ENCODE measurements at places on chromosomes 5 and 9.

DNA sequence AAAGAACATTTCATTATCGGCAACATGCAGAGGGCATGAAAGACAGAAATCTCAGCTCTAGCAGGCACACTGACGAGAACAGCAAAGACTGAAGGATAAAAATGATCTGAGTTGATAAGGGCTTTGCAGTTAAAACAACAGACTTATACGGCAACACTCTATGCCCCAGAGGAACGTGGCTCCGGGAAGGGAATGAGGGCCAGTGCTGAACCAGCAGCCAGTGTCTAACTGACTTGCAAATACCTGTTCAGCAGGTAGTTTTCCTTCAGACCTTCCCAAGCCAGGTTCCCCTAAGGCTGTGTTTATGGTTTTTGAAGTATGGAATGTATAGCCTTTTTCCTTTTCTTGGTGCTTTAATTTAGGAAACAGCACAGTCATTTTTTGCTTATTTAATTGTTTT lies 121.3 kb upstream of the CDH18 start:
- ATAC-seq = no peak

DNA sequence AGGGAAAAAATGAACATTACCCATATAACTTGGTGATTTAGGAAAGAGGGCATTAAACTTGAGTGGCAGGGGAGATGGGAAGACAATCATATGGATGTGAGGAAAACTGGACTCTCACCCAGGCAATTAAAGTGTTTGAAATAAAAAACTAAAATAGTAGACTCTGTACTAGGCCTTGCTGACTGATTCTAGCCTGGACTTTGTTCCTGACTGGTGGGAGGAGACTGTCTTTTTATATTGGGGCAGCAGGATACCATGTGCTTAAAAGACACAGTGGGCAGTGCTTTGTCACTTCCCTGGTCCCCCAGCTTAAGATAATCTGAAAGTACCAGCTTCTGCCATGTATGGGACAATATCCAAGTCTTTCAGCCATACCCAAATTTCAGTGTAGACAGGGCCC lies 107.0 kb downstream of the ACTL7B start:
- no peak for ATAC-seq

DNA sequence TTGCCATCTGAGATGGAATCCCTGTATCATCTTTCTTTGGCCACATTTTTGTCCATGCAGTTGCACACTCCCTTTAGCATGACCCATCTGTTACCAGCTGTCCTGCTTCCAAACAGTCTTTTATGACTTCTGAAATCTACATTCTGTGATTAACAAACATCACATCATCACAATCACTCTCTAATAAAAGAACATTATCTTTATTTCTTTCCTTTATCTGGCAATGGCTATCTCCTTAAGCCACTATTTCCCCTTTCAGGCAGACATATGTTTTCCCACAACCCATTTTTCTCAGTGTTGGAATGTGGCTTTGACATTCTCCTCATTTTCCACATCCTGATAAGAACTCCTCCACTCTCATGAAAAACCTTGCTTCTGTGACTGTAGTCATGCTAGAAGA lies 141.0 kb downstream of the ST8SIA4 start:
- ATAC-seq = peak; percentile 37

DNA sequence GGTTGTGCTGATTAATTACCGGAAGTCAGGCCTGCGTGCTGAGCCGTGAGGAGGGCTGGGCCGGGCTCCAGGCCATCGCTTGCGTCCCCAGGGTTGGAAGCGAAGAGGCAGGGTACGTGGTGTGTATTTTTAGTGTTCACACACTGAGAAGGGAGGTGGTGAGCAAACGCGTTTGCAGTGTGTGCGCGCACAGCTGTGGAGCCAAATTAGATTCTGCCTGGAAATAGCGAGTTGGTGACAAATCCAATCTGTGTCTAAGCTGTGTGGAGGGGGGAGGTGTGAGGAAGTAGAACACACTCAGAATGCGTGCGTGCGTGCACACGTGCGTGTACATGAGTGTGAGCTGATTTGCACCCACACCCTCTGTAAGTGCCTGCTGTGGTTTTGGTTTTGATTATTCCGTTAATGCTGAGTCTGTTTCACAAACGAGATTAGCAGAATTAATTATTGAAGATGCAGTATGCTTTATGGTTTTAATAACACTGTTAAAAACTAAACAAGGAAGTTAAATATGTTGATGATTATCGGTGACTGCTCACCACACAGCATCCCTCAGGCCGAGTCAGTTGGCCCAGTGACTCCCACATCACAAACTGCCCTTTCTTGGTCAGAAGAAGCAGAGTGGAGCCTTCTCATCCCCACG lies 111.8 kb upstream of the FCN2 start:
- no peak for ATAC-seq

DNA sequence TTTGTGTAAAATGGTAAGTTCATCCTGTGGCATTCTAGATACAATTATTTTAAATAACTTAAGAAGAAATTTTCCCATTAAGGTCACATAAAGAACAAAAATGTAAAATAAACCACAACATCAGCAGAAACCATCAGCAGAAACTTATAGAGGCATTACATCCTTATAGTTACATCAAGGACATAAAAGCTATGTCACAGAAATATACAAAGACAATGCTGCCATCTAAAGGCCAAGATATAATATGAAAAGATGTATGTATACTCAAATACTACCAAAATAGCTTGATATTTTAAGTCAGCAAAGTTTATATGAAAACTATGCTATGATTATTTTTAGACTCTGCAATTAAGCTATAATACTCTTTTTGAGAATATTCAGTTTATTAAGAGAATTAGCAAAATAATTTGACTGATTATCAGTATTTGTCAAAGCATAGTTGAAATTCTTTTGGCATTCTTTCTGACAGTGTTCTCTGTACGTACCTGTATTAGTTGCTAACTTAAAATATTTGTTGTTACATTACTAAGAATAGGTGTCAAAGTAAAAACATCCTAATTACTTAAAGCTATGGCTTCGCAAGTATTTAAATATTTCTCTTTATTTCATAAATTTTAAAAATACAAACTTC lies 36.2 kb downstream of the FBXL17 start:
- peak; percentile 81 for ATAC-seq

DNA sequence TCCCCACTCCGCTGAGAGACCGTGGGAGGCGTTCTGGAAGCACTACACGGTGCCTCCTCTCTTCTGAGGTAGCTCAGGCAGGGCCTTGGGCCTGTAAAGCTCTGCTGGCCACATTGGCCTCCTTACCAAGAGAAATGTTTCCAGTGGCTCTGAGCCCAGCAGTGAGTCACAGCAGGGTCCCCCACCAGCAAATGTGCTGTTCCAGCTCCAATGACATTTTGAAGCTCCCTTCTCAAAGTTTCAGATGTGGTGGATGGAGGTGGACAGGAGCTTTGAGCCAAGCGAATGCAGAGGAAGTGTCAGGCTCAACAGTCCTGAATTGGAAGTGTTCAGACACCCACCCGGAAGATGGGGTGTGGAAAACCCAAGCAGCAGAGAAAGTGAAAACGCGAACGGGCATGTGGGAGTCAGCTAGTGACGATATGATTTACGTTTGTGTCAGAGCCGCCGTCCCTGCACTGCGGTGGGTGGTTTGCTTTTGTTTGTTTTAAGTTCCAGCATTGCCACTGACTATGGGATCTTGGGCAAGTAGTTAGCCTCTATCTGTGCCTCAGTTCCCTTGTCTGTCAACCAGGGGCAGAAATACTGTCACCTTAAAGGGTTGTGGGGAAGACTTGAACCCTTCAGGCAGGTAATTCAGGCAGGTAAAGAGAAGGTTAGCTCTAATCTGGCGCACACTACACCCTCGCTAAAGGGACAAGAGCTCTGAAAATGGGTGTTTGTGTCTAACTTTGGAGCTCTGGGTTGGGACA lies 38.2 kb downstream of the C5orf15 start:
- ATAC-seq = no peak

- peak; percentile 70 for ATAC-seq
Measured at GRCh38 chr9:12774861-12775678, at the start of gene LURAP1L. Gene LURAP1L (plus strand): TSS chr9:12775020. CDS start chr9:12775716, 696 bp downstream.

DNA sequence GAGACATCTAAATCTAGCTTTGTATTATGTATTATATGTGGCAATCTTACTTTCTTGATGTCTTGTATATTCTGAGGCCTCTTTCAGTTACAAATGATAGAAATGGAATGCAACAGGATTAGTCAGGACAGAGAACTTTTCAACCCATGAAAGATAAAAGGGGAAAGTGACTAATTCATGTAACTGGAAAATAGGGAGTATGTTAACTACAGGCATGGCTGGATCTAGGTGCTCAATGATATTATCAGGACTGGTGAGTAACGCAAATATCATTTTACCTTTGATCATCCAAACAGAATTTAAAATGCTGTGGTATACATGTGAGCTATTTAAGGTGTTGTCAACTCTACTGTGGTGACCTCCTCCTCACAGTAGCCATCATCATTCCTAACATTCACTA lies 215.7 kb upstream of the GLRA1 start:
- no peak for ATAC-seq

DNA sequence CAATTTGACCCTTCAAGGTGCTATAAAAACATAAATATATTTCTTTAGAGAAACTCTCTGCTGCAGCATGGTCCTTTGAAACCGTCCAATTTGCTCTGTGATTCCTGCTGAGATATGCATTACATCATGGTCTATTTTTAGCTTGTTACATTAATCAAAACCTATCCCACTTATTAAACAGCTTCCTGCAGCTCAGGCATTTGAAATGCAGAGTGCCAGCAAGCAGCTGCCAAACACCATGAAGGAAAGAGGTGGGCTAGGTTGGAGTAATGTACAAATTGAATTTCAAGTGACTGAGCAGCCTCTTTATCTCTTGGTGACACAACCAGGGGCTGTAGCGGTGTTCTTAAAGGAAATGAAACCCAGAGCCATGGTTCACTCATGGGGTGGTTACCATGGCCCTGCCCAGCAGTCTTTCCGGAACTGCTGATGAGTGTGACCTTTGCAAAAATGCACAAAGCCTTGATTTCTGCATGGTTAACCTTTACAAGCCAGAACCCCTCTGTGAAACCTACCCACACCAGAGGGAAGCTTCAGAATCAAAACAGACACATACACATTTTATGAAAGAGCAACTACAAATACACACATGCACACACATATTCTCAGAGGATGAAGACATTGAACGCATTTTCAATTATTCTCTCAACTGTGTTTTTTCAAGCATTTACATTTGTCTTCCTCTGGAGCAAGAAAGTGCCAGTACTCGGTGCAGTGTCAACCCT lies 155.8 kb upstream of the ZNF608 start:
- ATAC-seq = peak; percentile 71

DNA sequence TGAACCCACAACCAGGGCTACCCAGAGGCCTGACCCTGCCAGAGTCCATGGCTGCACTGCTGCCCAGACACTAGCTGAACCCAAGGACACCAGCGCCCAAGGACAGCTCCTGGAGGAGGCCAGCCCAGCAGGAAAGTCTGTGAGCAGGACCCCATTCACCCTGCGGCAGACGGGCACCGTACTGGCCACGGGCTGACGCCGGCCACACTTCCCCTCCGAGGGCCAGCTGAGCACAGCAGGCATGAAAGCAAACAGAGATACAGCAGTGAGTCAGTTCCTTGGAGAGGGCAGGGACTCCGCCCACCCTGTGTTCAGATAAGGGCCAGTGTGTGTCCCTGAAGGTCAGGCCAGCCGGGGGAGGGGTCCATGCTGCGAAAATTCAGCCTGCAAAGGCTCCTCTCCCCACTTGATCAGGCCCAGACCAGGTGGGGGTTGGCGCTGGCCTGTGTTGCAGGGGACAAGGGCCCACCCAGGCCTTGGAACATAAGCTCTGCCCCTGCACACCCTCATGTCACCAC lies 3.2 kb downstream of the RNF208 start:
- ATAC-seq = no peak

- ATAC-seq = no peak
Measured at GRCh38 chr5:79955356-79955895, 35.6 kb downstream of the MTX3 start.

DNA sequence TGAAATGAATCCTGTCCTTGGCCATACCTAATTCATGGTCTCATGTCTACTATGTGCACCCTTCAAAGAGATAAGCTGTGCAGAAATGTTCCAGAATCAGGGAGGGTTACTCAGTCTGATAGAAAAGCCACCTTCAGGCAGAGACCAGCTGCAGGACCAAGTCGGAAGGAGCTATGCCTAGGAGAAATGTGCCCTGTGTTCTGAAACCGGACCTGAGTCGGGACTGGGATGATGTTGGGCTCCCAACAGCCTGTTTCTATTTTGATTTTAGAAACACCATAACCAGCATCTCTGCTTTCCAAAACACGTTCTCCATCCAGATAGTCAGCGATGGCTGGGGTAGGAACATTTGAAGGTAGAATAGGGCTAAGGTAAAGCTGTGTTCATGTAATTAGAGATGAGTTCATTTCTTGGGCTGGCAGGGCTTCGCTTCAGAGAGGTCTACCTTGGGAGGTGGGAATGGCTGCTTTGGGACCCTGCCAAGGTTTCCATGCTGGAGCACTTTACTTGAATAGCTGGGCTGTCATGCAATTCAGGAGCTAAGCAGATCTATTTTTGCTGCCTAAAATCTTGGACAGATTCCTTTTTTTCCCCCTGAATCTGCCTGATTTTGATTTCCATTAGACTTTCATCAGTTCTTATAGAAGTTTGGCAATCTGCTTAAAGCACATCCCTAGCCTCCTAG lies 2.8 kb downstream of the ADCY2 start:
- no peak for ATAC-seq

DNA sequence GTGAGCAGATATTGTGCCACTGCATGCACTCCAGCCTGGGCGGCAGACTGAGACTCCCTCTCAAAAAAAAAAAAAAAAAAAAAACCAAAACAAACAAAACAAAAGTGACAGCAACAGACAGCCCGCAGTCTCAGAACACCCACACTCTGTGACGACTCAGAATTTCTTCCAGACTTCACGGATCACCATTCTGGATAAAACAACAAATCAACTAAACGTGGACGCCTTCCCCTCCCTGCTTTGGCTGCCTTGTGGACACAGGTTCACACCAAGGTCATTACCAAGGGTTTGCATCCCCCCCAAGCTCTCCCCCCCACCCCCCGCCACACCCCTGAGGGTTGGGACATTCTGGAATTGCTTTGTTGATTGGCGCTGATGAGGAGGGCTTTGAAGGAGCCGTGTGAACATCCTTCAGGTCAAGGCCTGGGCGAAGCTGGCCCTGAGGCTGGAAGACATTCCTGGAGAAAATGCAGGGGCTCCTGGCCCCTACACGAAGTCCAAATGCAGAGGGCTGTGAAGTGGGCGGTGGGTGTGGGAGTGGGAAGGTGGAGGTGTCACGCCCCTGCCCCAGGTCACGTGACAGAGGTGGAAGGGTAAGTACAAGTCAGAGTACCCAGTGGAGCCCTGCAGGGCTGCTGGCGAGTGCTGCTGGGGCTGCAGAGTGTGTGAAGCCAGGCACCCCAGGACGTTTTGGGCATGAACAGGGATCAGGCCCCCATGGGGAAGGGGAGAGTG lies 10.1 kb downstream of the LCN10 start:
- no peak for ATAC-seq
